GM12878 (cell line): ENCODE measurements at places on chromosomes 3 and 15. TPM values are rescaled to one million over a fixed set of nuclear protein-coding genes. Genes with fewer than 3 reads are reported as not detected.

DNA sequence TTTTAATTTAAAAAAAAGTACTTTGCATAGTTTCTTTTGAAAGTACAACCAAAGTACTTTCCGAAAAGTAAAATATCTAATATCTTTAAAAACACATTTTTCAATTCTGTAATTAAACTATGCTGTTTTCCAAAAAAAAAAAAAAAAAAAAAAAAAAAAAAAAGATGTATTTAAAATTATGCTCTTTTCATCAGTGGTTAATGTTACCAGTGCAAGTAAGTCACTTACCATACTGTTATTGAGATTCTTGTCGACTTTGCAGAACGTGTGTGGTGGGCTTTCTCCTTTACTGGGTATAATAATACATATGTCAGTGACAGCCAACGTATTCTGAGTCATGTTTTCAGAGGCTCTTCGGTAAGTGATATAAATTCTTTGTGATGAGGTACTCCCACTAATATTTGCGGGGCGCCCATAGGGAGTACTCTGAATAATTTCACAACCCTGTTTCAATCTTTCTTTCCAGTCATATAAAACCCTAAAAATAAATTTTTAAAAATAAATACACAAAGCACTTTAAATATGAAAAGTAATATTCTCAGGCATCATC, 39.9 kb downstream of the DENND4A start:
- peaks cover 2% of the 10 kb centered on the region for H3K36me3 ChIP-seq
- H3K27ac ChIP-seq = no peak overlapping the region
- H3K27me3 ChIP-seq = no peaks in the 10 kb centered on the region
- H3K4me1 ChIP-seq = peaks cover 6% of the 10 kb centered on the region; the same call in 1 of the 2 replicates
- no peak overlapping the region for H3K4me3 ChIP-seq
- DNase-seq = no peak

Gene SLC25A20
- total RNA-seq = 12.9 and 14.5 TPM in 2 replicates

- H3K27me3 ChIP-seq = no peaks in the 10 kb centered on the region
- H3K4me3 ChIP-seq = no peak overlapping the region
- peak; percentile 8 for DNase-seq
- H3K36me3 ChIP-seq = no peaks in the 10 kb centered on the region
- no peak overlapping the region for H3K27ac ChIP-seq
Measured at GRCh38 chr3:46496746-46497555, 825 bp upstream of the RTP3 start.

DNA sequence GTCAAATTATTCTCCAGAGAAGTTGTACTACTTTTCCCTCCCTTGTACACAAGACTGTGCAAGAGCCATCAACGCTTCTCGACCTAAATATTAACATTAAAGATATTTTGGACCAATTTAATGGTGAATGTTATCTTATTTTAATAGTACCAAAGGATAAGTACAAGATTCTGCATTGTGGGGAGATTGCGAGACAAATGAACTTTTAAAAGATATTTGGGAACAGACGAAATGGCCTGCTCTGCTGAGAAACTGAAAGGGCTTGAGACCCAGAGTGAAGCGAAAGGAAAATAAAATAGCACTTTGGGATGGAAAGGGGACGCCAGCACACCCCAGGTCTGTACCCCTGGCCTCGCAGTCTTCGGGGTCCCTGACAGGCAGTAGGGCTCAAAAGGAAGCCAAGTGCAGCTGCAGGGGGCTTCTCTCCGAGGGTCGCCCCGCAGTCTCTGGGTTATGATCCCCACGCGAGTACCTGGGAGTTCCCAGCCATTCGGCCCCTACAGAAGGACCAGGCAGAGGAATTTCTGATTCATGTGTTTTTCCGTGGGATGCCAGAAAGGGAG, 97.6 kb upstream of the VGLL3 start:
- H3K27me3 ChIP-seq = no peaks in the 10 kb centered on the region
- H3K4me1 ChIP-seq = no peaks in the 10 kb centered on the region
- no peak for DNase-seq

Gene CILP
- total RNA-seq = 0.05 TPM in 1 of 2 replicates, not detected in the other

Gene EXD1
- not detected in 2 replicates for total RNA-seq

DNA sequence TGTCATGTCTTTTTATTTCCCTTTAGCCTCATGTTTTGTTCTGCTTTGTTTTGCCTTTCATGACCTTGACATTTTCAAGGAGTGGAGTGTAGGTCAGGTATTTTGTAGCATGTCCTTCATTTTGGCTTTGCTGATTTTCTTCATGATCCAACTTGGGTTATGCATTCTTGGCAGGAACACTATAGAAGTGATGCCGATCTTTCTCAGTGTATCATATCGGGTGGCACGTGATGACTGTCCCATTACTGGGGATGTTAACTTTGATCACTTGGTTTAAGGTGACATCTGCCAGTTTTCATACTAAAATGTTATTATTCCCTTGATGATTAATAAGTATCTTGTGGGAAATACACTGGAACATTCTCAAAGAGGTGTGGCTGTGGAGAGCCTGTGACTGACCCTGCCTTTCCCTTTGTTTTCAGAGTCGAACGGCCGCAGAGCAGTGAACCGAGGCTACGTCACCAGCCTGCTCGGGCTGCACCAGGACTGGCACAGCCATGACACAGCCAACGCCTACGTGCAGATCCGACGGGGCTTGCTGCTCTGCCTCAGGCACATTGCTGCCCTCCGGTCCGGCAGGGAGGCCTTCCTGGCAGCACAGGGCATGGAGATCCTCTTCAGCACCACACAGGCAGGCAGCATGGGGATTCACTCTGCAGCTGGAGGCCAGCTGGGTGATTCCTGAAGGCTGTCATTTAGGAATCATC, 167.7 kb downstream of the AGBL1 start:
- no peaks in the 10 kb centered on the region for H3K36me3 ChIP-seq
- H3K27me3 ChIP-seq = no peaks in the 10 kb centered on the region
- no peak overlapping the region for H3K4me3 ChIP-seq
- H3K27ac ChIP-seq = no peak overlapping the region
- no peak for DNase-seq

Gene SEC62
- 68.8 and 74.6 TPM in 2 replicates for total RNA-seq

GRCh38 chr3:171155122-171155700, 128.7 kb upstream of the SLC2A2 start:
- no peak overlapping the region for H3K4me3 ChIP-seq
- no peak for DNase-seq
- H3K27ac ChIP-seq = no peak overlapping the region
- no peaks in the 10 kb centered on the region for H3K27me3 ChIP-seq
- H3K36me3 ChIP-seq = peaks cover 18% of the 10 kb centered on the region
- H3K4me1 ChIP-seq = no peaks in the 10 kb centered on the region

DNA sequence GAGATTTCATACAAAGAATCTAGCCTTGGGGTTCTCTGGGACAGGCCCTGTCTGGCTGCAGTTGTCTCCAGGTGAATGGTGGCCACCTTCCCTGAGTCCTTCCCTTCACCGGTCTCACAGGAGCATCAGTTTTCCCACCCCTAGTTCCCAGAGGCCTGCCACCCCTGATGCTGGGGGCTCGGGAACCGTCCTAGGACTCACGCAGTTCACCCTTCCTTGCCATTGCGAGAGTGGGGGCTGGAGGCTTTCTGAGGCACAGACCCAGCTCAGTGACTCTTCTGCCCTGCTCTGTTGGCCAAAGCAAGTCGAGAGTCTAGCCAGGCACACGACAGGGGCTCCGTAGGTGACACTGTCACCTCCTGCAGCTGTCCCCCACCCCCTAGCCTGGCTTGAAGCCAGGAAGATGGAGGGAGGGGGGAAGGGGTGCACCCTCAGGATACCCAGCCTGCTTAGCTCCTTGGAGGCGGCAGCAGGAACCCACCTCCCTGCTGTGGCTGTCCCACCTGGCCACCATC, 130.3 kb downstream of the NUP210 start:
- H3K27ac ChIP-seq = no peak overlapping the region
- no peaks in the 10 kb centered on the region for H3K4me1 ChIP-seq
- peaks cover 1% of the 10 kb centered on the region; the same call in 1 of the 2 replicates for H3K27me3 ChIP-seq
- no peaks in the 10 kb centered on the region for H3K36me3 ChIP-seq

DNA sequence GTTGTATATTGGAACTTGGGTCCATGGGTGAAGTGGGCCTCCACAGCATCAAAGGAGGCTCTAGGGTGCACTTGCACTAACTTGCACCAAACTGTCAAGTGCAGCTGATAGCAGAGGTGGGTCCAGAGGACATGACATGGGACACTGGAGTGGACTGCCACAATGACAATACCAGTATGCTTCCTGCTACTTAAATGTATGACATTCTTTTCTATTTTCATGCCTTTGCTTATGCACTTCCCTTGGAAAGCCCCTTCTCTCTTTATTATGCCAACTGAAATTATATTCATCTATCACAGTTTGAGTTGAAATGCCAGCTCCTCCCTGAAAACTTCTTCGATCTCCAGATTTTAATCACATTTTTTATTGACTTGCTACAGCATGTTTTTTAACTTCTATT, 101.8 kb downstream of the CFAP20DC start:
- H3K36me3 ChIP-seq = no peaks in the 10 kb centered on the region
- DNase-seq = no peak
- H3K4me1 ChIP-seq = no peaks in the 10 kb centered on the region
- H3K27ac ChIP-seq = no peak overlapping the region
- H3K4me3 ChIP-seq = no peak overlapping the region
- no peaks in the 10 kb centered on the region for H3K27me3 ChIP-seq

DNA sequence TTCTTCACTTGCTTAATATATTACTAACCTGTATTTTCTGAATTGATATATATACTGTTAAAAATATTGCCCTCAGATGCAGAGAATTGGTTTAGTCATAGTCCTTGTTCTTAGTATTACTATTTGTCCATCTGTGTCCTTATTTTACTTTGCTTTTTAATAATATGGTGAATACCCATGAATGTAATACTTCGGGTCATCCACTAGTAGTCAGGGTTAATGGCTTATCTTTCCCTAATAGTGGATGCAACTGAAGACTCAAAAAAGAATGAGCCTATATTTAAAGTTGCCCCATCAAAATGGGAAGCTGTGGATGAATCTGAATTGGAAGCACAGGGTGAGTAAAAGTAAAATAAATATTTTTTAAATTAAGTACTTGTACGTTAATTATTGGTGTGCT, 36.5 kb downstream of the U2SURP start:
- no peak overlapping the region for H3K27ac ChIP-seq
- no peaks in the 10 kb centered on the region; the same call in 1 of the 2 replicates for H3K36me3 ChIP-seq
- no peak for DNase-seq
- H3K4me3 ChIP-seq = no peak overlapping the region

Gene TIGIT
- 0.21 and 0.85 TPM in 2 replicates for total RNA-seq

Gene CD96
- total RNA-seq = 0.45 and 0.97 TPM in 2 replicates

DNA sequence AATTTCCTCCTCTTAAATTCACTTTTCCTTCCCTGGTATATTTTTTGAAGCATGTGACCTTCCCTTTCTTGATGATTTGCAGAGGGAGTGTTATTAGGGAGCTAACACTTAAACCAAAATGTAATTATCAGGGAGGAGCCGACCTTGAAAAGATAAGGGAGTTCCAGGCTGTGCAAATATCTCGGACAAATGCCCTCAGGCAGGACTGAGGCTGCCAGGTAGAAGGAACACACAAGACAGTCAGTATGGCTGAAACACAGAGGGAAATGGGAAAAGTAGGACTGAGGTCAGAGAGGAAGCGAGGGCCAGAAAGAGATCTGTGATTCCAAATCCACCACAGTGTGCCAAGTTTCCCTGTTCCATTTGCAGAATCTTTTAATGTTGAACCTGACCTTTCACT, 221.0 kb downstream of the CNTN3 start:
- no peaks in the 10 kb centered on the region for H3K36me3 ChIP-seq
- no peaks in the 10 kb centered on the region for H3K4me1 ChIP-seq
- no peak overlapping the region for H3K27ac ChIP-seq
- H3K27me3 ChIP-seq = no peaks in the 10 kb centered on the region
- no peak for DNase-seq
- H3K4me3 ChIP-seq = no peak overlapping the region

DNA sequence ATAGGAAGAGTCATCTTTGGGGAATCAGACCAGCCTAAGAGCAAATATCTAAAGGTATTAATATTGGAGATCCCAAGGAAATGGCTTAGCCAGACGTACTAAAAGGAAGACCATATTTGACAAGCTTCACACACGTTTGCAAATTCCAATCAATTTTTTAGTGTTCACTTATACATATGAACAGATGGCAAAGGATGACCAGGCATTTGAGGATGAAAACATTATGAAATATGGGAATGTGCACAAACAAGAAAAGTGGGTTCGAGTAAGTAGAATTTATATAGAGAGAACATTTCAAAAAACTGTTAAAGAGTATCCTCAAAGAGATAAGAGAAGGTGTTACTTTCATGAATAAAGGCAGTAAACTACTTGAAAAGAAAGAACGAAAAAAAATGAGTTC, 25.9 kb upstream of the CRYBG3 start:
- H3K4me3 ChIP-seq = no peak overlapping the region
- no peaks in the 10 kb centered on the region for H3K4me1 ChIP-seq
- DNase-seq = no peak
- H3K27ac ChIP-seq = no peak overlapping the region
- no peaks in the 10 kb centered on the region for H3K27me3 ChIP-seq
- H3K36me3 ChIP-seq = no peaks in the 10 kb centered on the region

Gene KNG1
- total RNA-seq = 0.21 and 0.24 TPM in 2 replicates

DNA sequence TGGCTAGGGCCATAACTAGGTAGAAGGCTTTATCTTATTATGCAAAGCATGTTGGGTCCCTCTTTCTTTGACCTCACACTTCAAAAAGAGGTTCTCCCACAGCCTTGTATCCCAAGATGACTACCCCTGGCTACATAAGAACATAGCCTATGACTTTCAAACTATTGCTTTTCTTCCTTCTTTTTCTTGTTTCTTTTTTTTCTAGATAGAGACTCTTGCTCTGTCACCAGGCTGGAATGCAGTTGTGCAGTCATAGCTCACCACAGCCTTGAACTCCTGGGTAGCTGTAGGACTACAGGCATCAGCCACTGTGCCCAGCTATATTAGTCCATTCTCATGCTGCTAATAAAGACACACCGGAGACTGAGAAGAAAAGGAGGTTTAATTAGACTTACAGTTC, 47.2 kb downstream of the DIPK2A start:
- no peak for DNase-seq
- H3K27ac ChIP-seq = no peak overlapping the region
- no peak overlapping the region for H3K4me3 ChIP-seq
- no peaks in the 10 kb centered on the region for H3K4me1 ChIP-seq
- no peaks in the 10 kb centered on the region for H3K27me3 ChIP-seq
